ENCODE measurements at places on chromosomes 2 and 18.
A peak's percentile ranks its signal among the peaks of the same experiment; 100 is the strongest.

DNA sequence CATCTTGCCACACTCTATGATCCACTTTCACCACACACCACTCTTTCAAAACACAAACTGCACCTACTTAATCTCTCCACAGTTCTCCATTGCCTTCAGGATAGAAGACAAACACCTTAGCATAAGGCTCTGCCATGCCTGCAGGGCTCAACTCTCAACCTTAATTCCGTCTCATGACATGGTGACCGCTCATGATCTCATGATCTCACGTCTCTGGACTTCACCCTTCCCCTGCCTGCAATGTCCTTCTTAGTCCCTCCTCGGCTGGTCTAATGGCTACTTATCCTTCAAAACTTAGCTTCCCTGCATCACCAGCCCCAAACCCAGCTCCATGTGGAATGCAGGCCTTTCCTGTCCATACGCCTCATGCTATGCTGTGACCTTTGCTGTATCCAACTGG, 85.3 kb downstream of the ACVR1 start:
- DNase-seq, result no peak

DNA sequence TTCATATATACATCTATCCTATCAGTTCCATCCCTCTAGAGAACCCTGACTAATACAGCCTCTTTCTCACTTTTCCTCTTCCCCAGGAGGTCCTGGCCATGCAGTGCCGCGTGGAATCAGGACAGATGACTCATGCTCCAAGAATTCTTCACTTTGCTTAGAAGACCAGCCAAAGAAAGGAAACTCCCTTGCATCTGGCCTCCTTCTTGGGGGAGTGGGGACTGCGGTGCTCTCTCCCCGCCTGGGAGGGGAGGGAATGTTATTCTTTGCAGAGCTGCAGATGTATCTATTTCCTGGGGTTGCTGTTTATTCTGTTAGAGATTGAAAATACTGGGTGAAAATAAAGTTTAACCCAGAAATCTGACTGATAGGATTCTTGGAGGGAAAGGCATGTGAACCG, 111.5 kb upstream of the SH3BP4 start:
- peak; percentile 56 for DNase-seq

DNA sequence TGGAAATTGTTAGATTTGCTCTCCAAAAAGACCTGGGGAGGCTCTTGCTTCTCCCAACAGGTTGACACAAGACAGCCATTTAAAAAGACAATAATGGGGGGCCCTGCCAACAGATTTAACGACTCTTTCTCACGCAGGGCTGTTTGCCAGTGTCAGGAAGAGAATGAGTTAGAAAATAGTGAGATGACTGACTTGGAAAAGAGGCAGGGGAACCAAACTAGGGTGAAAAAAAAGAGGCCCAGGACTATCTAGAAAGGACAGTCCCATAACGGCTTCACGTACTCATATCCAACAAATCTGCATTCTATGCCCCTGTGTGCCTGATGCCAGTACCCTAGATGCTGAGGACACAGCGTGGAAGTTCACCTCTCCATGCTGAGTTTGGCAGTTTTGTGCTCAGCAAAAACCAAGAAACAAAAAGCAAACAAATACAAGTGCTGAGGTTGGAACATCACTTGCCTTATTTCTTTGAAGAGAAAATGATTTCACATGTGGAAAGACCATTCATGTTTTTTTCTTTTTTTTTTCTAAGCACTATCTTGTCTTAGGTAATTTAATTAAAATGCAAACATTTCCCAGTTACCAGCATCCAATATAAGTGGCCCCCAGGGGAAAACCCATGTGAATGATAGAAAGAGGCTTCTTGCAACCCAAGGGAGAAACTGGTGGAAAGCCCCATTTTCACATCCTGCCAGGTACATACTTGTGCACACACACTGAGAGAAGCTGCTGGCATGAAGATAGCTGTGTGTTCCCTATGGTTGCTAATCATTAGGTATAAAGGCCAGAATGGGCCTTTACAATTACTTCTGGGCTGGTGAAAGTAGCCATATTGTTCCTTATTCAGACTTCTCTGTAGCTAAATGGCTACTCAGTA, 10.6 kb upstream of the WIPF1 start:
- DNase-seq, result no peak

- no peak for DNase-seq
Observed at GRCh38 chr2:16722126-16722525, 56.5 kb upstream of the CYRIA start.

- DNase-seq, result no peak
Observed at GRCh38 chr18:525036-525797, 24.7 kb upstream of the COLEC12 start.

- DNase-seq, result no peak
Observed at GRCh38 chr2:12734914-12735654, 18.3 kb downstream of the TRIB2 start.
